Uterine smooth muscle cell (primary cell): ENCODE measurements at places on chromosomes 3 and 15. TPM values are rescaled to one million over a fixed set of nuclear protein-coding genes. Genes with fewer than 3 reads are reported as not detected.

The SRGAP3 gene
- 3.1 and 6.0 TPM in 2 replicates for total RNA-seq

The LDHAL6B gene
- under 0.01 TPM in 1 of 2 replicates, not detected in the other for total RNA-seq

The UNC13C gene
- under 0.01 TPM in 1 of 2 replicates, not detected in the other for total RNA-seq

The KBTBD13 gene
- not detected in 2 replicates for total RNA-seq

The THPO gene
- 0.25 and 0.66 TPM in 2 replicates for total RNA-seq

The CYP1A2 gene
- not detected in 2 replicates for total RNA-seq

The GP9 gene
- total RNA-seq, result not detected in 2 replicates

The FGD5 gene
- total RNA-seq, result 0.11 and 0.37 TPM in 2 replicates

The GRIP2 gene
- 0.22 and 0.37 TPM in 2 replicates for total RNA-seq

The CACNA2D2 gene
- under 0.01 TPM in 2 replicates for total RNA-seq

The RBP2 gene
- not detected in 2 replicates for total RNA-seq

The MAPK6 gene
- total RNA-seq, result 94.5 and 97.0 TPM in 2 replicates

The ZNF621 gene
- total RNA-seq, result 15.5 and 20.4 TPM in 2 replicates

The IFT122 gene
- 26.0 and 34.0 TPM in 2 replicates for total RNA-seq

The ALS2CL gene
- total RNA-seq, result 1.4 and 1.9 TPM in 2 replicates

The CAND2 gene
- 6.4 and 6.6 TPM in 2 replicates for total RNA-seq

The EIF5A2 gene
- 14.2 and 16.9 TPM in 2 replicates for total RNA-seq

The TF gene
- under 0.01 TPM in 2 replicates for total RNA-seq

The GCSAM gene
- not detected in 2 replicates for total RNA-seq

The CRYBG3 gene
- 28.4 and 34.1 TPM in 2 replicates for total RNA-seq

The TOPBP1 gene
- 25.0 and 51.5 TPM in 2 replicates for total RNA-seq
